IMR-90 (cell line): ENCODE measurements at places on chromosomes 7 and 10. TPM values are rescaled to one million over a fixed set of nuclear protein-coding genes. Genes with fewer than 3 reads are reported as not detected.

- DNase-seq, result no peak
Observed at GRCh38 chr10:130361351-130362105, 225.3 kb downstream of the GLRX3 start.

GRCh38 chr10:121284936-121285335 is 313.3 kb downstream of the FGFR2 start:
- no peak for DNase-seq

GRCh38 chr7:41977151-41977651 is 259.8 kb downstream of the GLI3 start:
- DNase-seq, result peak; percentile 75

DNA sequence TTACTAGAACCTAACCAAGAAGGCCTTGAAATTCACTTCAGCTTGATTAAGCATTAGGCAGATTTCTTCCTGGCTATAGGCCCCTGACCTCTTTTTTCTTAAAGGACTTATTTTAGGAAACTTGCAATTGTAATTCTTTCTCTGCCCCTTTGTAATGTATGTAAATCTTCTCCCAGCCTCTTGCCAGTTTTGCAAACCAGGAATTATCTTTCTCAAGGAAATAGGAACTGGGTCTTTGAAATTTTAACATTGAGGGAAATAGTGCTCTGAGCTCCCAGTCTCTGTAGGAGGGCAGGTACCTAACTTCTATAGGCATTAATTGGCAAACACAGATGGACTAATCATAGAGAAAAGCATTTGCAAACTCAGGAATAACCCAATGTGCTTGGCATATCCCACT is 342.7 kb downstream of the THSD7A start:
- DNase-seq, result no peak

Gene ZNF107
- total RNA-seq, result 2.0 and 3.6 TPM in 2 replicates

Gene FLNC
- total RNA-seq, result 116 and 139 TPM in 2 replicates

DNA sequence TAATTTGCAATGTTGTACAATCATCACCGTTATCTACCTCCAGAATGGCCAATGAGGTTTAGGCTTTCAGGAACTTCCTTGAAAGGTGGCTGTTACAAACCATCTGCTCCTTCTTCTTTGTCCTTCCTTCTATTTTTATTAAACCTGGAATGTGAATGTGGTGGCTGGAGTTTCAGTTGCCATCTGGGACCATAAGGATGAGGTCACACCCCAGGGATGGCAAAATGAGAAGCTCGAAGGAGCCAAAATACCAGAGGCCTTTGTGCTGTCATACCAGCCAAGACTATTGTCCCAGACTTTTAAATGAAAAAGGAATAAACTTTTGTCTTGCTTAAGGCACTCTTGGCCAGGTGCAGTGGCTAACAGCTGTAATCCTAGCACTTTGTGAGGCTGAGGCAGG is 30.9 kb upstream of the LMTK2 start:
- DNase-seq, result no peak

DNA sequence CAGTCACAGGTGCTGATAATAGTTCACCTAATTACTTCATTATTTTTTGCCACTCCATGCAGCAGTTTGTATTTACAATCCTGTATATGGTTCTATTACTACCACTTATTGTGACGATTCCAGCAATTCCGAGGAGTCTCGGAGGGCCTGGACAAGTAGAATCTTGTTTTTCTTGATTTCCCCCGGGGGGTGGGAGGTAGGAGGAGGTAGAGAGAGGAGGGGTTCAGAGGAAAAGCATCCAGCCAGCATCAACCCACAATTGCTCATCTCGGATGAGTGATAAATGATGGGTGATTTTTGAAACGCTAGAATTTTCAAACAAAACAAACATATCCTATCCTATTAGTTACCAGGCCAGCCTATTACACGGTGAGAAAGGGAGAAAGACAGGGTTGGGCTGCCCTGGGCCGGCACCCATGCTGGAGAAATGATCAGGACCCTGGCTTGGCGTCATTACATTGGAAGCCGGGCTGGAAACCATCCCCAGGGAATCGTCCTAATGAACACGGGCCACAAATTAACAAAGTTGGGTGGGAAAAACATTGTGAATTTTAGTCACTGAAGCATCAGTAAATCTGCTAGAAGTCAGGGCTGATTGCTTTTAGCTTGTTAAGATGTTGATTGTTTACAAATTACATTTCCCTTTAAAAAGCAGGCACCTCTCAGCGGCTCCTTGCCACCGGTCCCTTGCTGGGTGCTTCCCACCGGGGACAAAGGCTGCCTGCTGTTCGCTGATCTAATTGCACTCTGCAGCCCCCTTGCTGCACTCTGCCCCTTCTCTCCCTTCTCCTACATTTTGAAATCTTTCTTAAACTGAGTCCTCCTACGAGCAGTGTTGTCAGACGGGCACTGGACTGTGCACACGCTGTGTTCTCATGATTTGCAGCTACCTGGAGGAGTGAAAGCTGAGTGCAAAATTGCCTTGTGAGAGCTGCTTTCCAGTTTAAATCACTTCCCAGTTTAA is 95.5 kb downstream of the FAM204A start:
- no peak for DNase-seq

Gene SEMA3D
- 10.8 and 13.6 TPM in 2 replicates for total RNA-seq
